ENCODE measurements at places on chromosomes 7 and 10.

- DNase-seq: no peak
Observed at GRCh38 chr7:47427051-47427643, 154.8 kb downstream of the TNS3 start.

DNA sequence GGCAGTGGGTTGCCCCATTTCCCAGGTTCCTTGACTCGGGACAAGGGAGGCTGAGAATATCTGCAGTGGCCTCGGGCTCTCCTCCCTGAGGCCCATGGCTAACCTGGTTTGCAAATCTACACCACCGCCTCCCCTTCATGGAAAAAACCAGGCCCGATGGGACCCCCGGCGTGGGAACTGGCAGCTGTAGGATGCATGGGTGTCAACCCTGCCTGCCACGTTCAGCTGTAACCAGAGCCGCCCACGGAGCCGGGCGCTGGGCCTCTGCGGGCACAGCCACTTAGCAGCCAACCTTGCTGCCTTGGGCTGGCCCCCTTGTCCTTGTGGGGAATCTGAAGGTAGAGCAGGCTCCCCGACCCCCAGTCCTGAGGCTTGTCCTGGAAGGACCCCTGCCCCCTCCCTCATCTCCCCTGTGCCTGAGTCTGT lies 1.6 kb downstream of the PWWP2B start:
- no peak for DNase-seq

DNA sequence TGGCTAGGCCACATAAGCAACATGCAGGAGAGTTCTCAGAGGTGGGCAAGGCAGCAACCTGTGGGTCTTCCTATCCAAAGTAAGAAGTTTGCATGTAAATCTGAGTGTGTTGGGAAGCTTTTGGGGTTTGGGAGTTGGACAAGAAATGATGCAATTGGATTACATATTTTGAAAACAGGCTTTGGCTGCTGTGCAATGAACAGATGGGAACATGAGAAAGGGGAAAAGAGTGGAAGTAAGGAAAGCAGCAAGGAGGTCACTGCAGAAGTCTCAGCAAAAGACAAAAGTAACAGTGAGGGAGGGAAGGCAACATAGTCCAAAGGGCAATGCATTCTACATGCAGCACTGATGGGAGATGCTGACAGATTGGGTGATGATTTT lies 61.1 kb upstream of the C10orf90 start:
- no peak for DNase-seq

- DNase-seq: no peak
Observed at GRCh38 chr7:33186192-33186591, 56.8 kb downstream of the BBS9 start.

DNA sequence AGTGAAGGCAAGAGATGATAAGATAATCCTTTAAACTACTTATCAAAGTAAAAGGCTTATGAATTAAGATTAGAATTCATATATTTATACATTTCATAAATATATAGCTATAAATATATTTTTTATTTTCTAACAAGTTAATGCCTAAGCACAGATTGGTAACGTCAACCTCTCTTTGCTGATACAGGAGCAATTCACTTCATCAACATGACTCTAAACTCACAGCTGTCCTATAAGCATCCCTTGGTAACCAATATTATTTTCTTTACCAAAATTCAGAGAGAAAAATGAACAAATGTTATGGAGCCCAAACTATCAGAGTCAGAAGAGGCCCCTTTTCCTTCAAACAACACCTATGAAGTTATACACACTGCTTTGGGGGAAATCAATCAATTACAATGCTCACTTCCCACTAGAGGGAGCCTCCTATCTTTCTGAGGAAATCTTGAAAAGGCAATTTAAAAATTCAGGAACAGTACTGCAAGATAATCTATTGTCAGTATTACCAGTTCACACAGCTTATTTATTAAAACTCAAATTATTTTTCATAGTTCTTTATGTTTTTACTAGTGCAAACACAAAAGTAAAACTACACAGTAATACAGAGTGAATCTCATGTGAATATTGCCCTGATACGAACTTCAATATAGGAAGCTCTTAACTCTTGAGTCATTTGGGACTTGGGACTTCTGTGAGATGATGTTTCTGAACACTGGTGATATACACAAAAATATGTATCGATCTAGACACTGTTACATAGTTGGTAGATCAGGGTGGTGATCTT lies 51.0 kb upstream of the NOBOX start:
- no peak for DNase-seq

- DNase-seq: no peak
Observed at GRCh38 chr10:111493024-111493625, 416.3 kb downstream of the ADRA2A start.

DNA sequence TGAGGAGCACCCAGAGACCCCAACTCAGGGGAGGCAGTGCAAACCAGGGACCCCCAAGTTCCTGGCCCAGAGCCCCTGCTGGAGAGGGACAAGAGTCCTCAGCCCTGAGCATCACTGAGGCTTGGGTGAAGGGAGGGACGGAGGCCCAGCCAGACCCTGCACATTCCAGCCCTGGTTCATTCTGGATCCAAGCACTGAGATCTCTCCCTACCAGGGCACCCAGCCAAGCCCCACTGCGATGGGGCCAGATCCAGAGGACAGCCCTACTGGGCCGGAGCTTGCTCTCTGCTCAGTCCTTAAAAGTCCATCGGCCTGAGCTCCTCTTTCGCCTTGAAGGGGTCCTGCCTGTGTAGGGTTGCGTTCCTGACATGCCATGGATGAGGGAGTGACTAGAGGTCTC lies 40.5 kb upstream of the RABGEF1 start:
- DNase-seq: no peak

DNA sequence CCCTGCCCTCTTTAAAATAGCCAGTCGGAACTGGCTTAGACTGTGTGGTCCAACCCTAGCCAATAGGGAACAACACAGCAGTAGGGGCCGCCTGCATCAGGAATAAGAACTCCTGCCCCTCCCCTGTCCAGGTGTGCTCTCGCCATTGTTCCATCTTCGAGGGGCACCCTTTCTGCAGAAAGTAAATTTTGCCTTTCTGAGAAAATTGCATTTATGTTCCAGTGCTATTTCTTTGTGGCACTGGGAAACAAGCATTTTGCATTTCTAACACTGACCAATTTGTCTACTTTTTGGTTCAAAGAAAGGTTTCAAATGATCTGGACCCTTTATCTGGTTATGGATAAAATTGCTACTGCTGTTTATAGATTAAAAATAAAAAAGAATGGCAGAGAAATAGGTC lies 90.2 kb upstream of the AGBL3 start:
- no peak for DNase-seq

DNA sequence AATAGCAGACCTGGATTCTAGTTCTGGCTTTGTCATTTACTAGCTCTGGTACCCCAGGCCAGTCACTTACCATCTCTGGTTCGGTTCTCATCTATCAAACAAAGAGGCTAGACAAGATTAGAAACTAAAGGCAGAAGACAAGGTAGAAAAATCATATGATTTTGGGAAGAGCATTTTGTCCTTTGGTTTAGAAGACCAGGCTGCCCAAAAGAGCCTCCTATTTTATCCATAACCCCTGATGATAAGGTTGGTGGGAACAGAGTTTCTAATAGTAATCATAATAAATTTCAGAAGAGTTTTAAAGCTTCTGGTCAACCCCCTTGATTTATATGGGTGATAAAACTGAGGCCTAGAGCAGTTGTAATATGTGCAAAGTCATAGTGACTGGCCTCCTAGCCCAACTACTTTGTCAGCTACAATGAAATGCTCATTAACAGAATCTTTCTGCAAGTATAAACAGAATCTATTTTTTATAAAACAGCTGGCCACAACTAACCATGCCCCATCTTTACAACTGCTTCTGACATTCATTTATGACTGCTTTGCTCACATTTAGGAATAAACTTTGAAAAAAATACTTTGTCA lies 23.4 kb downstream of the COX15 start:
- no peak for DNase-seq

- no peak for DNase-seq
Observed at GRCh38 chr7:110529175-110529574, 561.8 kb upstream of the LRRN3 start.

- no peak for DNase-seq
Observed at GRCh38 chr7:116261904-116262303, 51.6 kb downstream of the TES start.
